ENCODE measurements at places on chromosomes 6 and 20.

DNA sequence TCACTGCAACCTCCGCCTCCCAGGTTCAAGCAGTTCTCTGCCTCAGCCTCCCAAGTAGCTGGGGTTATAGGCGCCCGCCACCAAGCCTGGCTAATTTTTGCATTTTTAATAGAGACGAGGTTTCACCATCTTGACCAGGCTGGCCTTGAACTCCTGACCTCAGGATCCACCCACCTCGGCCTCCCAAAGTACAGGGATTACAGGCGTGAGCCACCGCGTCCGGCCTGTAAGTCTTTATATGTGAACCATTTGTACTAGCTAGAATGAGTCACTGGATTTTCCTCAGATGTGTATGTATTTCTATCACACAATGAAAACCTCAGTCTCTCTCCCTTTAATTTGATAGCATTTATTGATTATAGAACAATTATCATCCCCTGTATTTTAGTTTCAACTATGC, 34.0 kb downstream of the ITCH start:
- no peak for DNase-seq
- H3K36me3 ChIP-seq, result peaks cover 39% of the 10 kb centered on the region
- peaks cover 19% of the 10 kb centered on the region for H3K4me1 ChIP-seq
- peak overlapping the region; percentile 4 for H3K27ac ChIP-seq

DNA sequence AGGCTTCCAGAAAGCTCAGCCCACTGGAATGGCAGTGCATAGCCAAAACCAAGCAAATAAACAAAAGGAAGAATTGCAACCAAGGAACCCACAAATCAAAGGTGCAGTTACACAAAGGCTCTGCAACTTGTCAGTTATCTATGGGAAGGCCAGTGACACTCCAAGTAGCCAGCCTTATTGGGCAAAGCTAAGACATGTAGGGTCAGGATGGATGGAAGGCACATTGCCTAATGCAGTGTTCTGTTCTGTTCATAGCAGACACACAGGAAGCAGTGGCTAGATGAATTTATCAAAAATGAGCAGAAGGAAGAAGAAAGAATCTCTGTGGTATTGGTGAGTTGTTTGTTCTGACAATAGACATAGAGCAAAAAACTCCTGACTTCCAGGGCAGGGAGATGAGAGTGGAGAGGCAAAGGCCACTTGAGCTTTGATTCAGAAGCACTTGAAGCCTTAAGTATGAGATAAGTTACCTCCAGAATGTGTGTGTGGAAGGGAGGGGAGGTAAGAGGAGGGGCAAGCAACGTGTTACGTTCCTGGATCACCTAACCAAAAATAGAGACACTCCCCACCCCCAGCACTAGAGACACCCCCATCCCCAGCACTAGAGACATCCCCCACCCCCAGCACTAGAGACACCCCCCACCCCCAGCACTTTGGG, 57.9 kb upstream of the AKAP12 start:
- H3K27ac ChIP-seq, result no peak overlapping the region
- H3K4me3 ChIP-seq, result no peak overlapping the region
- no peaks in the 10 kb centered on the region for H3K4me1 ChIP-seq
- no peaks in the 10 kb centered on the region for H3K36me3 ChIP-seq
- peaks cover 12% of the 10 kb centered on the region for H3K27me3 ChIP-seq

DNA sequence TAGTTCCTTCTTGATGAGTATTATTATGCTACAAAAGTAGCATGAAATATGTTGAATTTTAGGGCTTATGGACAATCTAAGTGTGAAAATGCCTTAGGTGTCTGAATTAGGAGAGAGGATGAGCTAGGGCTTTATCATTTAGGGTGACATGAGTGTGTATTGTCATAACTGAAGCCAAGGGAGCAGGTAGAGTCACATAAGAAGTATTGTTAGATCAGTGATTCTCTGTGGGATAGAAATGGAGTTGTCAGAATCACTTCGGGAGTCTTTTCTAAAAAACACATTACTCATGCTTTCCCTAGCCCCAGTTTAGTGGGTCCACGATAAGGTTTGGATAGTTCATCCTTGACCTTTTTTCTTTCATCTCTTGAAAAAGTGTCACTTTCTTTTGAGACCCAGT, 16.4 kb downstream of the ZFAND3 start:
- no peak overlapping the region for H3K27ac ChIP-seq
- H3K27me3 ChIP-seq, result no peaks in the 10 kb centered on the region
- no peak overlapping the region for H3K4me3 ChIP-seq
- DNase-seq, result no peak
- peaks cover 38% of the 10 kb centered on the region for H3K4me1 ChIP-seq

- H3K4me3 ChIP-seq, result no peak overlapping the region
- no peak overlapping the region for H3K27ac ChIP-seq
- no peak for DNase-seq
- no peaks in the 10 kb centered on the region for H3K27me3 ChIP-seq
- peaks cover 13% of the 10 kb centered on the region for H3K4me1 ChIP-seq
Measured at GRCh38 chr20:5085380-5085779, 34.4 kb downstream of the PCNA start.

- no peak for DNase-seq
- H3K4me1 ChIP-seq, result no peaks in the 10 kb centered on the region
- no peaks in the 10 kb centered on the region for H3K27me3 ChIP-seq
- H3K36me3 ChIP-seq, result no peaks in the 10 kb centered on the region
Measured at GRCh38 chr6:84560436-84561390, 203.7 kb downstream of the TBX18 start.

DNA sequence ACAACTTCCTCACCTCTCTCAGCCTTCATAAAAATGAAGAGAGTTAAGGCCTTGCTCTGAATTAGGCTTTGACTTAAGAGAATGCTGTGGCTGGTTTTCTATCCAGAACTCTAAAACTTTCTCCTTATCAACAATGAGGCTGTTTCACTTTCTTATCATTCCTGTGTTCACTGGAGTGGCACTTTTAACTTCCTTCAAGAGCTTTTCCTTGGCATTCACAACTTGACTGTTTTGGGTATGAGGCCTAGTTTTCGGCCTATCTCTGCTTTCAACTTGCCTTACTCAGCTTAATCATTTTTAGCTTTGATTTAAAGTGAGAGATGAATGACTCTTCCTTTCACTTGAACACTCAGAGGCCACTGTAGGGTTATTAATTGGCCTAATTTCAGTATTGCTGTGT, 4.3 kb upstream of the LOC128125822 start:
- H3K4me1 ChIP-seq, result peaks cover 10% of the 10 kb centered on the region
- no peak overlapping the region for H3K27ac ChIP-seq
- no peak for DNase-seq

GRCh38 chr6:121533321-121533841, 97.9 kb downstream of the GJA1 start:
- H3K27me3 ChIP-seq, result no peaks in the 10 kb centered on the region
- H3K4me3 ChIP-seq, result no peak overlapping the region
- H3K36me3 ChIP-seq, result no peaks in the 10 kb centered on the region
- no peak overlapping the region for H3K27ac ChIP-seq

- H3K27me3 ChIP-seq, result peaks cover 3% of the 10 kb centered on the region
- no peaks in the 10 kb centered on the region for H3K4me1 ChIP-seq
- no peak overlapping the region for H3K4me3 ChIP-seq
- no peaks in the 10 kb centered on the region for H3K36me3 ChIP-seq
Measured at GRCh38 chr6:85192186-85192585, 257.7 kb upstream of the NT5E start.

GRCh38 chr20:64096535-64096934, 10.8 kb downstream of the NPBWR2 start:
- peaks cover 12% of the 10 kb centered on the region for H3K4me1 ChIP-seq
- H3K4me3 ChIP-seq, result no peak overlapping the region
- DNase-seq, result no peak

All from activated naive CD8-positive, alpha-beta T cell treated with anti-CD3 and anti-CD28 coated beads for 36 hours (primary cell).